ENCODE measurements at places on chromosomes 5 and 9. TPM values are rescaled to one million over a fixed set of nuclear protein-coding genes. Genes with fewer than 3 reads are reported as not detected.

The ANKRD33B gene
- total RNA-seq, result 4.2 TPM

The WDR70 gene
- 106 TPM for total RNA-seq

GRCh38 chr5:60346393-60346792 lies 353.6 kb downstream of the DEPDC1B start:
- DNase-seq, result no peak

DNA sequence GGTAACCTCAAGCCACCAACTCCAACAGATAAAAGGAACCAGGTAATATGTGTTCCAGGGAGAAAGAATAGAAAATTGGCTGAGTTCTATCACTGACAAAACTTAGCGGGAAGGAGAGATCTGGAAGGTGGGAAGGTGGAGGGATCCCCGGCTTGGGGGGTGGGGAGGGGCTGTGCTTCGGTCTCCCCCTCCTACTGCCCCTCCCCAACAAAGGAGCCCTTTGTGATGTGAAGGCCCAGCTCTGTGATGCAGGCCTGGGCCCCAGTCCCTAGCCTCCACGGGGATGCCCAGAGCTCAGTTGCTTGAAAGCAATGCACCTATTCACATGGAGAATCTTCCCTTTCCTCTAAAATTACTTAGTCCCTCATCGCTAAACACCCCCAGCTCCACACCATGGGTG lies 4.4 kb upstream of the ZNF484 start:
- no peak for DNase-seq

DNA sequence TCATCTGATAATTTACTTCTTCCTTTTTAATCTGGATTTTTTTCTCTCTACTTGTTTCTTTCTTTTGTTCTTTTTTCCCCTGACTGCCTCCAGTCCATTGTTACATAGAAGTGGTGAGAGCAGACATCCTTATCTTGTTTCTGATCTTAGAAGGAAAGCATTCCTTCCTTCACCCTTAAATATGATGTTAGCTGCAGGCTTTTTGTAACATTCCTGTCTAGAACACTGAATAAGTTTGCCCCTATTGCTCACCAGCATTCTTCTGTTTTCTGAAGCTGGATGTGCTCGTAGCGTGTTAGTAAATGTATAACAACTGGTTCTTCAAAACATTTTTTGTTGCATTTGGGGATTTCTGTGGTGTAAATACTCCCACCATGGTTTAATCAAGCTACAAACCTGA lies 136.7 kb upstream of the NFIL3 start:
- DNase-seq, result no peak

DNA sequence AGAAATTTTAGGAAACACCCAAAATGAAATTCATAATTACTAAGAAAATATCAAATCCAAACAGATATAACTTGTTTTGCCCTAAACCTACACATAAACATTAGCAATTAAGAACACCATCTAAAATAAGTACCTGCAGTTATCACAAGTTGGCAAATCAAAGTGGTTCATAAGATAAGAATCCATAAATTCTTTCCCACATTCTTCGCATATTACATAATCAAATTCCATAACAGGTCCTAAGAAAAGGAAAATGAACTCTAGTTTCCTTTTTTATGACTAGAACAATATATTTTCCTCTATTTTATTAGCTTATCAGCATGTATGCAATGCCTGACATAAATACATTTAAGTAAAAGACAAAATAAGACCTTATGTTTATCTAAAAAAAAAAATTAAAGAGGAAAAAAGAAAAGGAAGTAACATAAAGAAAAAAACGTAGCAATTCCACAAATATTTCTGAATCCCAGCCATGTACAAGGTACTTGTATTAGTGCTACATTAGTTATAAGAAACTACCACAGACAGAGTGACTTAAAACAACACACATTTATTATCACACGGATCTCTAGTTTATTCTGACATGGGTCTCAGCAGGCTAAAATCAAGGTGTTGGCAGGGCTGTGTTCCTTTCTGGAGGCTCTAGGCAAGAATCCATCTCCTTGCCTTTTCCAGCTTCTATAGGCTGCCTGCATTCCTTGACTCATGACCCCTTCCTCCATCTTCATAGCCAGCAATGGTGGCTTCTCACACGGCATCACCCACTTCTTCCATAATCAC lies 7.5 kb downstream of the XPA start:
- no peak for DNase-seq
